CD4-positive, alpha-beta T cell treated with Interleukin-6 at 100 ng/mL for 8 hours (primary cell): ENCODE measurements at places on chromosomes 2 and 18.

DNA sequence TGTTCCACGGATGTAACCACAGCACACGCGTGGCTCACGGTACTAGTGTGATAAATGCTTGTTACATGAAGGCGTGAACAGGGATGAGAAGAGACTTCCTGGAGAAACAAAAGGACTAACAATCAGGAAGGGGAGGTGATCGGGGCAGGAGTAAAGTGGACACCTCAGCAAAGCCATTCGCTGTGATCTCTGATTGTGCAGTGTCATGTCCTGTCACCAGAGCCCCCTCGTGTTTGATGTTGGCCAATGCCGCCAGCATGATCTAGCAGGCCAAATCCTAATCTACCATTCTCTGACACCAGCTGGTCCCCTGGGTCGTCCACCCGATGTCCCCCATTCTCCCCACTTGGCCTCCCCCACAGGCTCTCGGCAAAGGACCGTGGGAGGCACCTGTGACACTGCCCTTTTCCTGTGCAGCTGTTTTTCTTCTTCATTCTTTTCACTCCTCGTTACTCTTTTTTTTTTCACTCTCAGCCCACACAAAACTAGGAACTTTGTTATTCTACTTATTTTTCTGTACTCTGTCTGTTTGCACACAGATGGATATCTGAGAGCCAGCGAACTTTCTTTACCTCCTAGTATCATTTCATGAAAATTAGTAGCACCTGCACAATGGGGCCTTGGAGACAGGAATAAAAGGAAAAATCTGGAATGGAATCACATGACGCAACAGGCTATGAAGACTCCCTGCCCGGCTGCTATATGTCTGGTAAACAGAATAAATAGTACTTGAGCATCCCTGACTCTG, 146.8 kb downstream of the TGIF1 start:
- DNase-seq = peak; percentile 52

GRCh38 chr2:85088921-85089320, 44.3 kb upstream of the TCF7L1 start:
- no peak for DNase-seq

- DNase-seq = no peak
These were observed 73.0 kb downstream of the INPP4A start for GRCh38 chr2:98517636-98518035.

GRCh38 chr2:223976635-223977226, 19.5 kb downstream of the MRPL44 start:
- DNase-seq = no peak

GRCh38 chr18:36812678-36813077, 16.1 kb downstream of the TPGS2 start:
- no peak for DNase-seq

GRCh38 chr2:94872676-94873361, 1.6 kb downstream of the TEKT4 start:
- DNase-seq = no peak

DNA sequence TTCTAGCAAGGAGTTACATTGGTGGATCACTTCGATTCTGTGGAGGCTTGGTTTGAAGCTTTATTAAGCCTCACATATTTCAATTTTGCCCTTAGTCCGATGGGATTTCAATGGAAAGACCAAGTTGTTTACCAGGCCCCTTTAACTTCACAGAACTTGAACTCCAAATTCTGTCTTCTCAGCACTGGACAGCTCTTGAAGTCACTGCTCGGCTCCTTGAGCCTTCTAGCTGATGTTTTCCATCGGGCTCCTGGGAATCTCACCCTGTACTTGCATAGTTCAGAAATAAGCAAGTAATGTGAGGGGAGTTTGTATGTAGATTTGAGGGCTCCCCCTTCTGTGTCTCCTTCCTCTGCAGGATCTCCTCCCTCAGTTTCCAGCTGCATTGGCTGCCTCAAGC, 15.1 kb downstream of the OXER1 start:
- DNase-seq = no peak

DNA sequence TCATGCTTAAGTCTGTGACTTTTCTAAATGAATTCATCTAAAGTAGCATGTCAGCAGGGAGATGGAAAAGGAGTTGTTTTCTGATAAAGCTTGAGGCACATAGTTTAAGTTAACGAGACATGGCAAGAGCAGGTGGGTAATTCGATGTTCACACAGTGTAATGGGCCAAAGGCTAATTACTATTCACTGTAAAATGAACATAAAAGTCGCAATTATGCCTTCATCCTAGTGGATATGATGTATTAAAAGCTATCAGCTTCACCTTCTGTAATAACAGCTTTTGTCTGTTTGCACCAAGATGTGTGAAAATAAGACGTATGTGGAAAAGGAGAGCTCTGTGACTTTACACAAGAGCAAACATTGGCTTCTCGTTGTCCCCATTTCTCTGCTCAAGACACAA, 94.2 kb upstream of the CDH20 start:
- DNase-seq = no peak

- DNase-seq = no peak
These were observed 36.0 kb upstream of the EVA1A start for GRCh38 chr2:75596784-75597183.

DNA sequence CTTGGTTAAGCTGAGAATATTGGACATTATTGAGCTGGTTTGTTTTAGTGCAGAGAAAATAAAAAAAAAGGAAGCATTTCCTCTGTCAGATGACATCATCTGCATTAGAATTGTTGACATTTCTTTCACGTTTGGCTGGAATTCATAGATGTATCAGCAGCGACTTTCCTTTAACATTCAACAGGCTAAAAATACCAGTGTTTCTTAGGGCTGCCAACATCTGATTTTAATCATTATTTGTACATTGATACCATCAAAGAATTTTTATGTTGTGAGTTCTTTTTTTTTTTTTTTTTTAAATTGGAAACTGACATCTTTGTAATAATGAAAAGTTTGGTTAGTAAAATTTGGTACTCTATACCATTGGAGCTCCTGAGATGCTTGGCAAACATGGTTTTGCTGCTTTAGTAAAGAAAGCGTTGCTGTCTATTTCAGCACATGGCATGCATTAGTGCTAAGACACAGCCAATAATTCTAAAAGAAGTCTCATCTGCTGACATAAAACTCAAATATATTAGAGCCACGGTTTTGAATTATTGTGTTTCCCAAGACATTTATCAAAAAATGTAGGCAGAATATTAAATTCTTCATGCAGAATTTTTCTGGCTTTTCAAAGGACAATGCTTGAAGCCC, 33.6 kb downstream of the GTF2A1L start:
- no peak for DNase-seq

GRCh38 chr18:55100817-55101457, 141.7 kb upstream of the CCDC68 start:
- no peak for DNase-seq

- no peak for DNase-seq
These were observed 63.1 kb downstream of the RHOB start for GRCh38 chr2:20509770-20510490.

GRCh38 chr2:232405943-232406510, 617 bp upstream of the ALPG start:
- DNase-seq = no peak

GRCh38 chr18:72122103-72122502, 422.0 kb downstream of the CBLN2 start:
- DNase-seq = no peak

GRCh38 chr2:38720613-38721241, 30.4 kb downstream of the SRSF7 start:
- no peak for DNase-seq

GRCh38 chr2:236176417-236176816, 8.2 kb upstream of the GBX2 start:
- DNase-seq = no peak

DNA sequence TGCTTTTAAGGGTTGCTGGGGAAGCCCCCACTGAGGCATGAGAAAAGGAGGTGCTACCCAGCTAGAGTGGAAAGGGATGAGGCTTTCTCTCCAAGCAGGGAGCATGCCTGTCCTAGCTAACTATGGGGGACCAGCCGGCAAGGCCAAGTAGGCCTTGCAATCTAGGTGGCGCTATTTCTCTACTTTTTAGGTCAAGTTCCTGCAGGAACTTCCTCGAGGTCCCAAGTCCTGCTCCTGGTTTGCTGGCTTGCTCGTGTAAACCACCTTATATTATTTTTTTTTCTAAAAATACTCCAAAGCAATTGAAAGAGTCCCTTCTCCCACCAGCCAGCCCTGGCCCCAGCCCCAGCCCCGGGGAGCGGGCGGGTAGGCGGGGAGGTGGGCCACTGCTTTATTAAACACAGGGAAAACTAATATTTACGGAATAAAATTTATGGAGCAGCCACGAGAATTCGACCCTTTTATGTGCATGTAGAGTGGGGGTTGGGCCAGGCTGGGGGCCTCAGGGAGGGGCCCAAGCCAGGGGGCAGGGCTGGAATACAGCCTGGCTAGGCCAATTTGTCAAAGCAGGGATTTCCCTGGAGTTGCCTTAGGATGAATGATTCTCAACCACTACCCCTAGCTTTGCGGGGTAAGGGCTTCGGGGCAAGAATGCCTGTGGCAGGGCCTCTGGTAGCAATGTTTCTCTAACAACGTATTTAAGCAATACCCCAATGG, 12.8 kb upstream of the IHH start:
- DNase-seq = no peak

- DNase-seq = no peak
These were observed 161.1 kb downstream of the ESCO1 start for GRCh38 chr18:21439431-21439846.

GRCh38 chr18:38413193-38413592, 847.6 kb upstream of the CELF4 start:
- no peak for DNase-seq

DNA sequence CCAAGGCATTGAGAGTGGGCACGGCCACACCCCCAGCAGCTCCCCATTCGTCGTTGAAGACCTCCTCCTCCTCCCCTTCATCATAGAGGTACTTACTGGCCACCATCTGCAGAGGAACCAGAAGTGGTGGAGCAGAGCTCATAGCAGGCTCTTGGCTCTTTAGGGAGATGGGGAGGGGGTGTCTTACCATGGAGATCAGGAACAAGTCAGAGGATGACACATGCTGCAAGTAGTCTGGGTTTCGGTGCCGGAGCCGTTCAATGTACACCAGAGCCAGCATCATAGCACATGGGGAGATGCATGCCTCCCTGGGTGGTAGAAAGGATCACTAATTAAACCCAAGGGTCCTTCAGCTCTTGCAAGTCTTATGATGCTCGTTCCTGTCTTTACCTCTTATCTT, 1.9 kb downstream of the CNPPD1 start:
- DNase-seq = no peak

DNA sequence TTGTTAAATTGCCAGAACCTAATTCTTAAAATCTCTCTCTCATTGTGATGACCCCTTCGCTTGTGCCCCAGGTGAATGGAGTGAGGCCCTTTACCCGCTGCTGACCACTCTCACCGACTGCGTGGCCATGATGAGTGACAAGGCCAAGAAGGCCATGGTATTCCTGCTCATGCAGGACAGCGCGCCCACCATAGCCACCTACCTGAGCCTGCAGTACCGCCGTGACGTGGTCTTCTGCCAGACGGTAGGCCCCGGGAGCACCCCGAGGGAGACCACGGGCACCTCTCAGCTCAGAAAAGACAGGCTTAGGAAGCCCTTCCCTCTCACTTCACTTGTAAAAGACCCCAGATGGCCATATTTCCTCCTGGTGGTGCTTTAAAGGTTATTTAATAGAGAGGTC, 44.9 kb downstream of the COA5 start:
- DNase-seq = no peak

DNA sequence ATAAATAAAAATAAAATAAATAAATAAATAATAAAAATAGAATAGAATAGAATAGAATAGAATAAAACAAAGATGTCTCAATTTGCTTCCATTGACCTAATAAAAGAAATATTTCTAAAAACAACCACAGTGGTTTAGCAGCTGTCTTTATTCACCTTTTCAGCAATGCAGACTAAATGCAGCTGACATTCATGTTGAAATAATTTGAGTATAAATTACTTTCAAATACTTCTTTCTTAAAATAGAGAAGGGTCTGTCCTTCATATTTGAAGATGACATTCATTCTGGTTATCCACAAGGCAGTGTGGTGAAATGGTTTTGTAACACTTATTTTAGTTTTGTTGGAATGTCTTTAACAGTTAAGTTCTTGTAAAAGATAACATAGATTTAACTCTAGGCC, 469.4 kb downstream of the IRS1 start:
- DNase-seq = no peak

GRCh38 chr2:174485788-174486562, 854 bp downstream of the GPR155 start:
- peak; percentile 23 for DNase-seq

GRCh38 chr2:88110830-88111229, 17.0 kb downstream of the FABP1 start:
- no peak for DNase-seq

DNA sequence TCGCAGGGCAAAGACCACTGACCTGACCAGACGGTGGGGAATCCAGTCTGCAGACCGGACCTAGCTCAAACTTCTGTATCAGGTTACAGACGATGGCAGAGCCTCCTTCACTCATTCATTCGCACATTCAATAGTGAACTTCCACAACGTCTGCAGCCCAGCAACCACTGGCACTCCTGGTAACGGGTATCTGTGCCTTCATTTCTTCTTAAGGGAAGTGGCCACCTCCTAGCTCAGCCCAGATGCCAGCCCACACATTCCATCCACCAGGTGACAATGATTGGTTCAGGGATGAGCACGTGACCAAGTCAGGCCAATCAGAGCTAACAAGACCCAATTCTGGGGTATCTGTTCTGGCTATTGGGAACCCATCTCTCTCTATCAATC, 15.9 kb upstream of the ARMC9 start:
- DNase-seq = no peak

- DNase-seq = no peak
These were observed 95.1 kb upstream of the MSH6 start for GRCh38 chr2:47687856-47688255.

DNA sequence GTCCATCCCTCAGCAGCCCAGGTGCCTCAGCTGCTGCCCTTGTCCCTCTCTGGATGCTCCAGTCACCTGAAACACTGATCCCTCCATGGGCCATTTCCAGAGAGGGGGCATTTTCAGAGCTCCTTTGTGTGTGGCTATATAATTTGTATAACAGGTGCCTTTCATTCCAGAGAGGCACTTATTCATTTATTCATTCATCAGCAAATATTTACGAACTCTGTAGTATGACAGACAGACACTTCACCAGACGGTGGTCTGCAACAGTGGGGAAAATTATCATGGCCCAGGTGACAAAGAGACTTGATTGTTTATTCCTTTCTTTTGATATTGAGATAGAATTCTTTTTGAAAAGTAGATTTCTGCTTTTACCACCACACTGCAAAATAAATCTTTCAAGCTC, 361.7 kb downstream of the TMEM182 start:
- no peak for DNase-seq

- no peak for DNase-seq
These were observed 297.9 kb downstream of the NDUFA10 start for GRCh38 chr2:239727182-239727775.

GRCh38 chr2:232420463-232421188, 14.0 kb downstream of the ALPG start:
- DNase-seq = no peak

DNA sequence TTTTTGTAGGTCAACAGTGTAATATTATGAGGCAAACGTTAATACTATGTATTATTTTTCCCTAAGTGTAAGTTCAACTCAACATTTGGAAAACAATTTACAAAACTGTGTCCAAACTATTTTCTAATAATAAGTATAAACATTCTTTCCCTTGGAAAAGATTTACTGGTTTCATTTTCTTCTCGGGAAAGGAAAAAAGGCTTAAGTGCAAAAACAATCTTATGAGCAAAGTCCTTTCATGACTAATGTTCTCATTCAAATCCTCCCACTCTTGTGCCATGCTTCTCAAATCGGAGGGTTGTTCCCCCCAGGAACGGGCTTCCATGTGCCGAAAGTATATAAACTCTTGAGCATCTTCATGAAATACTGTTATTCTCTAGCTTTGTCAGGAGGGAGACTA, 19.8 kb upstream of the L3MBTL4 start:
- DNase-seq = no peak
